ENCODE measurements at places on chromosomes 16 and 17.

GRCh38 chr16:6827267-6827666 is 505.4 kb upstream of the RBFOX1 start:
- DNase-seq = no peak

GRCh38 chr17:48981927-48982539 is 13.6 kb upstream of the GIP start:
- DNase-seq = no peak

DNA sequence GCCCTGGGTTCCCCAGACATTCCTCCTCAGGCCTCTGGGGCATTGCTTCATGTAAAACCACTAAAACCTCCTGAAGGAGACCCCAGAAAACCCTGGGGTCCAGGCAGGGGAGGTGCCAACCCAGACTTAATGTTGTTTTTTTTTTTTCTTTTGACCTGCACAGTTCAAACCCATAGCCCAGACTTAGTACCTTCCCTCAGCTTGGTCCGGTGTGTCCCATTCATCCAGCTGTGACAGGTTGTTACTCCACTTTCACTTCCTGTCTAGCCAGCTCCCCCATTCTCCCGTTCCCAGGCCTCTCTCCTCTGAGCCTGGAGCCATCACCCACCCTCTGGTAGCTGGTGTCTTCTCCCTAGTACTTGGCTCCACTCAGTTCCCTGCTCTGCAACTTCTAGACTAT is 4.8 kb downstream of the CDR2L start:
- DNase-seq = no peak

DNA sequence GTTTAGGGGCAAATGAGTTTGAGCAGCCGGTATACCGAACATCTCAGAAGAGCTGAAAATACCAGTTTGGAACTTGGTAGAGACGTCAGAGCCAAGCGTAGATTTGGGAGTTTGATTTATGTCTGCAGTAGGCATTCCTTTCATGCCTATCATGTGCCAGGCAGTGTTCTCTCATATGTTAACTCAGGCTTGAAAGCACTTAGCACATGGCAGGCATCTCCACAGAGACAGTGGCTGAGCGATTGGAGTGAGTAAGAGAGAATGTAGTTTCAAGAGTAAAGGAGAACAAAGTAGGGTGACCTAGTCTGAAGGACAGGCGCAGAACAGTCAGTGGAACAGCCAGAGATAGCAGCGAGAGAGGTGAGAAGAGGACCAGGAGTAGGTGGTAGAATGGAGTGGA is 207.0 kb downstream of the FTO start:
- DNase-seq = no peak

- DNase-seq = no peak
Observed at GRCh38 chr17:9611557-9611956, 33.8 kb upstream of the USP43 start.

GRCh38 chr17:9170853-9171252 is 149.5 kb downstream of the NTN1 start:
- no peak for DNase-seq

GRCh38 chr17:39635614-39636176 is 1.2 kb upstream of the STARD3 start:
- no peak for DNase-seq

DNA sequence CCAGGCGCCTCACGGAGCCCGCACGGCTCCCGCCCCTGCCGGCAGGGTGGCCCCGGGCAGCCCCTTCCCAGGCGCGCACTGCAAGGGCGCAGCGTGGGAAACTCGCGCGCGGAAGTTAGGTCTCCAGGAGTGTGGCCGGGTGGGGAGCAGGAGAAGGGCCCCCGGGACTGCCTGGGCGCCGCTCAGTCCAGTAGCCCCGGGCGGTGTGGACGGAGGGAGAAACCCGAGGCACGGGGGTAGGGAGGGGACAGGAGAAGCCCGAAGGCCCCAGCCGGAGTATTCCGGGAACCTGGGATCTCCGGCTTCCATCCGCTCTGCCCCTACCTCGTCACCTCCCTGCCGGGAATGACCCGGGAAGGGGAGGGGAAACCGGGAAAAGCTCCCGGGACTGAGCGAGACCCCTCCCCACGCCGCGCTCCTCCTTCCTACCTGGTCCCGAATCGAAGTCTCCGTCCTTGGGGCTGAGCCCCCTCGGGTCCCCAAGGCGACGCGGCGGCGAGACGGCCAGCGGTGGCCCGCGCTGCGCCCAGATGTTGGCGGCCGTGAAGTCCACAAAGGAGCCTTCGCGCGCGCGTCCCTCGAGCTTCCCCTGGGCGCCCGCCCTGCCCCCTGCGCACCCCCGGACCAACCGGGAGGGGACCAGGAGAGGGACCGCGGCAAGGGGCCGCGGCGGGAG is 418 bp downstream of the SOCS3 start:
- no peak for DNase-seq

- no peak for DNase-seq
Observed at GRCh38 chr17:78185981-78186691, 716 bp downstream of the TK1 start.

GRCh38 chr17:28700830-28701492 is 10.7 kb downstream of the PROCA1 start:
- no peak for DNase-seq

DNA sequence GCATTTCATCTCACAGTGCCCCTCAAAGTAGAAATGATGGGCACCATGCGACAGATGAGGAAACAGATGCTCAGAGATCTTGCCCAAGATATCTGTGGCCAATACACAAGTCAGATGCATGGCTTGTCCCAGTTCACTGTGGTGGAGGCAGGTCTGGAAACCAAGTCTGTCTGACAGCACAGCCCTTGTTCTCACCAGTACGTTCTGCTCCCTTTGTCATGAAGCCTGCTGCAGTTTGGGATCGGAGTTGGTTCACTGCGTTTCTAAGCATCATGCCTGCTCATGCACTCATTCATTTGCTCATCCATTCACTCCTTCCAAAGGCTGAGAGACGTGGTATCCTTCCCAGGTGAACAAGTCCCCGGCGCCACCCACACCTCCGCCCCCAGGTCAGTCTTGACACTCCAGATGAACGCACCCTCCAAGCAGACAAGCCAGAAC is 27.2 kb upstream of the MEAK7 start:
- no peak for DNase-seq

DNA sequence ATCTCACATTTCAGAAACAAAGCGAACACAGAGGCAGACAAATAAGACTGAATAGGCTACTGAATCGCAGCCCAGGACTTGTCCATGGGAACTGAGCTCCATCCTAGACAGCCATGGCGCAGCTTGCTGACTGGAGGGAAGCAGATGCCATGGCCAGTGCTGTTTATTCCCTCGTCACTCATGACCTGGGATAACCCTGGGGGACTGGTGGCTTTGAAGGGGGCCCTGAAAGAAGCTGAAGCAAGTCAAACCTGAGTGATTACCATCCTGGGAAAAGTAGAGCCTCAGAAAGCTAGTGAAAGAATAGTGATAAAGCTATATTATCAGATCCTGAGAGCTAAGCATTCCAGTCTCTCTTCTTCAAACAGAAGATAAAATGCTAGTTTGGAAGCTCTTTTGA is 94.1 kb downstream of the RPGRIP1L start:
- DNase-seq = no peak

GRCh38 chr17:62172492-62173291 is 107.6 kb upstream of the MED13 start:
- DNase-seq = no peak

GRCh38 chr16:84988328-84989080 is 22.8 kb downstream of the ZDHHC7 start:
- no peak for DNase-seq

DNA sequence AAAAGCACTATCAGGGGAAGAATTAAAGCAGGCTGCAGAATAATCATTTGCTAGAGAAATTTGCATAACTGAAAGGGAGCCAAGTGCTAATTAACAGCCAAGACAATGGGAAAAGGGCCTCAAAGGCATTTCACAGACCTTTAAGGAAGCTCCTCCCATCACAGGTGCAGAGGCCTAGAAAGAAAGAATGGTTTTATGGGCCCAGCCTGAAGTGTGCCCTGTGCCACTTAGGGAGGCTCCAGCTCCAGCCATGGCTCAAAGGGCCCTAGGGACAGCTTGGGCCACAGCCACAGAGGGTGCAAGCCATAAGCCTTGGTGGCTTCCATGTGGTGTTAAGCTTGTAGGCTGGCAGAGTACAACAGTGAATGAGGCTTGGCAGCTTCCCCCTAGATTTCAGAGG is 50.1 kb downstream of the RNF112 start:
- DNase-seq = no peak

DNA sequence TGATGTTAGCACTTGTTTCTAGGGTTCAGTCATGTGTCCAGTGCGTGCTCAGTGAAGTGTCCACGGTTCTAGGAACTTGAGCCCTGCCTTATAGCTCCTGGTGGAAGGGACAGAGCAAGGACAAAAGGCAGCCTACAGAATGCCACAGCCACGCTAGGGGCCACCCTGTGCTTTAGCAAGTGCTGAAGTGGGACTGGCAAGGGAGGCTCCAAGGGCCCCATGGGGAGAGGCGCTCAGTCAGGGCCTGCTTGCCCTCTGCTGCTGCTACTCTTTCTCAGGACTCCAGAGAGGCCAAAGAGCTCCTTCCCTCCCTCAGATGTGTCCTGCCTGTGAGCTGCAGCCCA is 6.8 kb downstream of the NT5C start:
- DNase-seq = no peak

- no peak for DNase-seq
Observed at GRCh38 chr17:65994114-65994513, 197.8 kb downstream of the CEP112 start.

GRCh38 chr17:5047446-5047845 is 12.2 kb upstream of the SLC52A1 start:
- DNase-seq = no peak

- DNase-seq = no peak
Observed at GRCh38 chr17:79560527-79560926, 50.3 kb downstream of the RBFOX3 start.

- DNase-seq = no peak
Observed at GRCh38 chr17:41796121-41796895, 9.8 kb upstream of the JUP start.

GRCh38 chr17:68693466-68693865 is 92.3 kb upstream of the FAM20A start:
- no peak for DNase-seq

DNA sequence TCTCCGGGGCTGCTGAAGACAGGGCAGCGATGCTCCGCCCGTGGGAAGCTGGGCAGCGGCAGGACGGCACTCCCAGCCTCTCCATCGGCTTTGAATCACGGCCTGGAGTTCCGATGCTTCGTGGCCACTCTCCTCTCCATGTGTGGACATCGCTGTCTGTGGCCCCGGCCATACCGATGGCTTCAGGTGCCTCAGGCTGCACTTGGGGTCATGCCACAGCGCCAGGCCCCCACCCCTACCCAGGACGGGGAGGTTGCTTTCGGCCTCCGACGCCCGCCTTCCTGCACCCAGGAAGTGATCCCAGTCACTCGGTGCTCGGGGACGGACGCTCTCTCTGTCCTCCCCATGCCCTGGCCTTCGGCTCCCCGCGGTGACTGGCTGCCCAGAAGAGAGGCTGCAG is 180.7 kb downstream of the BANP start:
- DNase-seq = no peak

DNA sequence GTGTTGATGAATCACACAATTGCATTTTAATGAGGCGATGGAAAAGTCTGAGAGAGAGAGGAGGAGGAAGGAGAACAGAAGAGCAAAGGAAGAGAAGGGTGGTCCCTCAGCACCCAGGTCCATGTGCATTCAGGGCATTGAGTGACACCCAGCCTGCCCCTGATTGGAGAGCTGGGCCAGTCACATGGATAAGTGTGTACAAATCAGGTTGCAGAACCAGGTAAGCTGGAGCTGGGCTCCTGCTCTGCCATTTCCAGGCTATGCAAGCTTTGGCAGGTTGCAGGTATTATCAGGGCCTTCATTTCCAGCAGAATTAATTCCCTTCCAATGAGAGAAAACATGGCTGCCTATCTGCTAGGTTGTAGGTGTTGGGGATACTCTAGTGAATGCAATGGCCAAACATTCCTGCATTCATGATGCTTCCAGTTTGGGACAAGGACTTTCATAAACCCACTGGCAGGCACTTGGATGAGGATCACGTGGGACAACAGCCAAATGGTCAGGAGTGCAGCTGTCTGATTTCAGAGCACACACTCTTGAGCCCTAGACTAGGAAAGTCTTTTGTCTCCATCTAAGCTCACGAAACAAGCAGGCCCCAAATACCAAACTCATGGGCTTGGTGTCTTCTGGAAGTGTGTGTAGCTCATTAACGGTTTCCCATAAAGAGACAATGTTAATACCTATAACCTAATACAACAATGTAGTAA is 577.9 kb upstream of the CDH5 start:
- DNase-seq = no peak

- no peak for DNase-seq
Observed at GRCh38 chr16:89102041-89102471, 8.4 kb downstream of the ACSF3 start.

DNA sequence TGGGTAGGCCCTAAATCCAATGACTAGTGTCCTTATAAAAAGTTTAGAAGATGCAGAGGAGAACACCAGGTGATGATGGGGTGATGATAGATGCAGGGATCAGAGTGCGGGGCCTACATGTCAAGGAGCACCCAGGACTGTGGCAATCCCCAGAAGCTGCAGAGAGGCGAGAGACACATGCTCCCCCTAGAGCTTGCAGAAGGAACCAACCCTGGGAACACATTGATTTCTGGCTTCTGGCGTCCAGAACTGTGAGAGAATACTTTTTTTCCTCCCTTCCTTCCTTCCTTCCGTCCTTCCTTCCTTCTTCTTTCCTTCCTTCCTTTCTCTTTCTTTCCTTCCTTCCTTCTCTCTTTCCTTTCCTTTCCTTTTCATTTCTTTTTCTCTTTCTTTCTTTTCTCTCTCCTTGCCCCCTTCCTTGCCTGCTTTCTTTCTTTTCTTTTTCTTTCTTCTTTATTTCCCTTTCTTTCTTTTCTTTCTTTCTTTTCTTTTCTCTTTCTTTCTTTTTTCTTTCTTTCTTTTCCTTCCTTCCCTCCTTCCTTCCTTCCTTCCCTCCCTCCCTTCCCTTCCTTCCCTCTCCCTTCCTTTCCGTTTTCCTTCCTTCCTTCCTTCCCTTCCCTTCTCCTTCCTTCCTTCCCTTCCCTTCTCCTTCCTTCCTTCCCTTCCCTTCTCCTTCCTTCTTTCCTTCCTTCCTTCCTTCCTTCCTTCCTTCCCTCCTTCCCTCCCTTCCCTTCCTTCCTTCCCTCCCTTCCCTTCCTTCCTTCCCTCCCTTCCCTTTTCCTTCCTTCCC is 134.3 kb downstream of the HAPSTR1 start:
- no peak for DNase-seq

Measured in activated T-cell treated with anti-CD3 and anti-CD28 coated beads for 1 hour (primary cell).